ENCODE measurements at places on chromosomes 7 and 10.

GRCh38 chr7:51705701-51706100 lies 389.1 kb upstream of the COBL start:
- no peak for DNase-seq

DNA sequence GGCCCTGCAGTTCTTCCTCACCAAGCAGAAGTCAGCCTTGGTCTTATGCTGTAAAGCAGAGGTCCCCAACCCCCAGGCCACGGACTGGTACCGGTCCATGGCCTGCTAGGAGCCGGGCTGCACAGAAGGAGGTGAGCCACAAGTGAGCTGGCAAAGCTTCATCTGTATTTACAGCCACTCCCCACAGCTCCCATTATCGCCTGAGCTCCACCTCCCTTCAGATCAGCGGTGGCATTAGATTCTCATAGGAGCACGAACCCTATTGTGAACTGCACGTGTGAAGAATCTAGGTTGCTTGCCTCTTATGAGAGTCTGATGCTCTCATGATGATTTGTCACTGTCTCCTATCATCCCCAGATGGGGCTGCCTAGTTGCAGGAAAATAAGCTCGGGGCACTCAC lies 87.6 kb upstream of the NEBL start:
- no peak for DNase-seq

GRCh38 chr7:2290877-2291276 lies 23.4 kb downstream of the SNX8 start:
- DNase-seq: no peak

DNA sequence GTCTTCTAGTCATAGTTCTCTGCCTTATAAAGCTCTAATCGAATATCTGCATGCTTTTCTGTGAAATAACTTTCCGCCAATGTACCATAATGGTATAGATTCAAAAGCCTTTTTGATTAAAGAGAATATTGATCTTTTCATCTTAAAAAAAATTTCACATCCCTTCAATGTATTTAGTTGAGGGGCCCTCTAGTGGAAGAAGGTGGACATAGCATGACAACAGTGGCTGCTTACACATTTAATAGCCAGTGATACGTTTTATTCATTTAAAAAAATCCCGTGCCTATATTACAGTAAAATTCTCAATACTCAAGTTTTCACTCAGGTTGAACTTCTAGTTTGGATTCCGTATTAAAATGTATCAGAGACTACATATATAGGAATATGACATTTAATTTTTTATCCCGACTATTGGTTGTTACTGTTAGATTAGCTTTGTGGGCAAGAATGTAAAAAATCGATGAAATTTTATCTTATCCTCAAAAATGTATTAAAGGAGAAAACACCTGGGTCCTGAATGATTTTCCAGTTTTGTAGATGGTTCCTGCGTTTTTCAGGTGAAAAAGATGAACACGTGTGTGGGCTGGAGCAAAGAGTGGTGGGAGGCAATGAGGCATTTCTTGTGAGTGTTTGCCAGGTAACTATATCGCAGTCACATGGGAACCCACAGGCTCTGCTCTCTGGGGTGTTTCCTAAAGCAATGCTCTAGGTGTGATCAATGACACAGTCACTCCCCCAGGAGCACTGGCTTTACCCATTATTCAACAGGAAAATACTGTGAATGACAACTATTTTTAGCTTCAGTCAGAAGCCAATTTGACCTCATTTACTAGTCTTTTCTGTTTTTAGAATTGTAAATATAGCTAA lies 24.1 kb upstream of the PNLIP start:
- DNase-seq: no peak

- no peak for DNase-seq
These were observed 197.1 kb upstream of the STK17A start for GRCh38 chr7:43385856-43386255.

DNA sequence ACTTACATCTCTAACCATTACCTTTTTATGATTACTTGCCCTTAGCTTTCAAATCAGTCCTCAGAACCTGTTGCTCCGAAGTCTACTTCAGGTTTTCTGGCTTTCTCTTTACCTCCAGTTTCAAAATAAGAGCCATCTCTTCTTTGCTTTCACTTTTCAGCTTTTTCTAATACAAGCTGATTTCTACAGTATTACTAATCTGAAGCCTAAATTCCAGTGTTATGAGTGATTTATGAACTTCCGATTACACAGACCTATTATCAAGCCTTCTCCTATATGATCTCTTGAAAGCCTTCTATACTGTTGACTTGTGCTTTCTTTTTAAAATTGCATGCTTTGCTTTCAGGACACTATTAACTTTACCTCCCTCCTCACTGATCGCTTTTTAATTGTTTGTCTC lies 1307.8 kb upstream of the CELF2 start:
- no peak for DNase-seq

DNA sequence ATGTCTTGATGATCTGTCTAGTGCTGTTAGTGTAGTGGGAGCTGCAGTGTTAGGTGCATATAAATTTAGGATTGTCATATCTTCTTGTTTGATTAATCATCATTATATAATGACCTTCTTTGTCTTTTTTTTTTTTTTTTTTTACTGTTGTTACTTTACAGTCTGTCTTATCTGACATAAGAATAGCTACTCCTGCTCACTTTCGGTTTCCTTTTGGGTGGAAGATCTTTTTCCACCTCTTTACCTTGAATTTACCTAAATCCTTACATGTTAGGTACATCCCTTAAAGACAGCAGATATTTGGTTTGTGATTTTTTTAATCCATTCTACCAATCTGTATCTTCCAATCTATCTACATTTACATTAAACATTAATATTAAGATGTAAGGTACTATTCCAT lies 113.6 kb upstream of the PCLO start:
- no peak for DNase-seq

GRCh38 chr10:128568041-128568440 lies 441.8 kb upstream of the MKI67 start:
- no peak for DNase-seq

DNA sequence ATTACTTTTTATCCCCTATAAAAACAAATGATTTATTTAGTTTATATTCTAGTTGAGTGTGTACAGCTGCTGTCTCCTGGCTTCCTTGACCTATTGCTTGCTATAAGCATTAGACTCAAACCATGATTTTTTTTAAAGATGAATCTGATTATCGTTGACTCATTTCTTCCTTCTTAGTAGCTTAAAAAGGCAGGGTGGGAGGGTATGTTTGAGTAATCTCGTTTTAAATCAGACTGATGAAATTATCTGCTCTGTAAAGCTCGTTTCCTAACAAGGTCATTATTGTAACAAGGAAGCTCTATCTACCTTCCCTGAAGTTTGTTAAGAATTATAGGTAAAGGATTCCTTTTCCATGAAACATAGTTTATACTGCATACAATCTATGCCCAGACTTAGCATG lies 276.3 kb upstream of the KCND2 start:
- no peak for DNase-seq

GRCh38 chr7:148325208-148325607 lies 265.4 kb upstream of the C7orf33 start:
- no peak for DNase-seq

GRCh38 chr10:114304017-114304570 lies 65.0 kb downstream of the VWA2 start:
- DNase-seq: peak; percentile 36
